ENCODE measurements at places on chromosomes 5 and 9.

- no peak for DNase-seq
Measured at GRCh38 chr5:143401227-143402016, 2.1 kb downstream of the NR3C1 start.

GRCh38 chr9:71036501-71036900 lies 84.9 kb downstream of the TRPM3 start:
- DNase-seq = no peak

- no peak for DNase-seq
Measured at GRCh38 chr5:126460977-126461376, 37.8 kb downstream of the GRAMD2B start.

GRCh38 chr5:138889994-138890393 lies 14.9 kb upstream of the LRRTM2 start:
- no peak for DNase-seq

GRCh38 chr9:88197016-88197415 lies 58.7 kb upstream of the SPATA31C2 start:
- DNase-seq = peak; percentile 23

- DNase-seq = peak; percentile 86
Measured at GRCh38 chr9:20437476-20437875, 184.8 kb downstream of the MLLT3 start.

DNA sequence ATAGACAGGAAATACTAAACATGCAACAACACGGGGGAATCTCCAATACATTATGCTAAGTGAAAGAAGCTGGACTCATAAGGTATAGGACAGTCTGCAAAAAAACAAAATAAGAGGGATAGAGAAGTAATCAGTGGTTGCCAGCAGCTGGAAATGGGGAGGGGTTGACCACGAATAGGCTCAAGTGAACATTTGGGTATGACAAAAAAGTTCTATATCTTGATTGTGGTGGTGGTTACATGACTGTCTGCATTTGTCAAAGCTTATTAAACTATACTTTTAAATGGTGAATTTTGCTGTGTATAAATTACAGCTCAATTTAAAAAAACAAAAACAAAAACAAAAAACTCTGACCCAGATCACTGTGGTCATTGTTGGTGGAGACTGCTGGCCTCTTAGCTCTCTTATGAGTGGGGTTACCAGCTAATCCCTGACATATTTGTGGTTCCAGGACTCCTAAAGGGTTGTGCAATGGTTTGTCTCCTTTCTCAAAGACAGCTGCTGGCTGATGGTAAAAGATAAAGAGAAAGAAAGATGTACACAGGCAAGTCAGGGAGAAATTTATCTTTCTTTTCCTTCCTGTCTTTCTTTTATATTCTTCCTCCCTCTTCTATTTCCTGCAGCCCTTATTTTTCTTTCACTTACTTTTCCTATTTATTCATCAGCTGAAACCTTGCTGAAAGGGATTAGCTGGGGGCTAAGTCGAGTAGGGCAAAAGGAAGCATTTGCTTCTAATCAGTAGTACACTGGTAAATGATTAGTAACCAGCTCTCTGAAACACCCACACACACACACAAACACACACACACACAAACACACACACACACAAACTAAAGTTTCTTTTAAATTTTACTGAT lies 42.6 kb upstream of the APC start:
- DNase-seq = peak; percentile 84

DNA sequence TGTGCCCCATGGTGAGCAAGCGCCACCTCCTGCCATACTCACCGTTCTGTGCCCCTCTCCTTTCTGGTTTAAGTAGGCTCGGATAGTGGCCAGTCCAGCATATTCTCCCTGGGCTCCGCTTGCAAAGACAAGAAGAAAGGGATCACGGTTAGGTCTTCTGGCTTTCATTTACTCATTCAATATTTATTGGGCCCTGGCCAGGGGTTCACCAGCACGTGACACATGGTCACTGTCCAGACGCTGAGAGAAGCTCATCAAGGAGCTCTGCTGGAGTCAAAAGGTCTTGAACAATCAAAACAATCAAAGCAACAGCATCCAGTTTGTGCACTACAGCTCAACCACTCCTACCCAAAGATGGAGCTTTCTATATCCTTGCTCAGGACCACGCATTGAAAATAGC lies 80.2 kb downstream of the GLDC start:
- no peak for DNase-seq

DNA sequence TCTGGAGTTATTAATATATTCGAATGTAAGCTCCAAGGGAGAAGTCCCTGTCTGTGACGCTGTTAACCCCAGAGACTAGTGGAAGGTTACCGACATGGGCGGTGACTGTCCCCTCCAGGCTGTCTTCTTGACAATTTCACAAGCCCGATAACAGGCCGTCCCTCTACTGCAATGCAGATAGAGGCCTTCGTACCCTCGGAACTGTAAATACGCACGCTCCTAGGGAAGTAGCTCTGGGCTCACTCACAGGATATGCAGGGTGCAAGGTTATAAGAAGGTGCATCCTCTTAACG lies 680 bp upstream of the RFK start:
- peak; percentile 39 for DNase-seq

DNA sequence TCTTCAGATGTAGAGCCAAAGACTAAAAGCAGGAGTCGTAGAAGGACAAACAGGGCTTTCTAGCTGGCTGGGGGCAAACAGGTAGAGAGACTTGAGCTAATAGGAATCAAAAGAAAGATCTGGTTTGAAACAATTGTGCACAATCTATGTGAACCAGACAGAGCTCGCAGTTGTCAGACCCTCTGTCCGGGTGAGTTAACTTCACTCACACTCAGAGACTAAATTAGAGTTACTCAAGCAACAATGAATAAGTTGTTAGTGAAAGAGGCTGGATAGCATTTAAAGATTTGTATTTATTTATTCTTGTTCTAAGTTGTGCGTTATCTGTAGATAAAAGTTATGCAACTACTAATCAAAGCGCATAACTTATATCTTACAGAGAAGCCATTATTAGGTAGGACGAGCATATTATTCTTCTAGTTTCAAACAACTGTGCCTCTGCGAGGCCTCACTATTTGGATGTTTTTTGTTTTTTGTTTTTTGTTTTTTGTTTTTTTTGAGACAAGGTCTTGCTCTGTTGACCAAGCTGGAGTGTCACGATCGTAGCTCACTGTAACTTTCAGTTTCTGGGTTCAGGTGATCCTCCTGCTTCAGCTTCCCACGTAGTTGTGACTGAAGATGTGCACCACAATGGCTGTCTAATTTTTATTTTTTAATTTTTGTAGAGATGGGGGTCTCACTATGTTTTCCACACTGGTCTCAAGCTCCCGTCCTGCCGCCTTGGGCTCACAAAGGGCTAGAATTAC lies 13.2 kb upstream of the LNPEP start:
- no peak for DNase-seq

GRCh38 chr9:133305731-133306130 lies 30.3 kb downstream of the SURF6 start:
- no peak for DNase-seq

GRCh38 chr9:73294336-73294735 lies 142.7 kb downstream of the ANXA1 start:
- DNase-seq = no peak

- DNase-seq = no peak
Measured at GRCh38 chr9:131496844-131497405, 5.8 kb upstream of the POMT1 start.

GRCh38 chr5:112533362-112533761 lies 114.3 kb upstream of the EPB41L4A start:
- no peak for DNase-seq

DNA sequence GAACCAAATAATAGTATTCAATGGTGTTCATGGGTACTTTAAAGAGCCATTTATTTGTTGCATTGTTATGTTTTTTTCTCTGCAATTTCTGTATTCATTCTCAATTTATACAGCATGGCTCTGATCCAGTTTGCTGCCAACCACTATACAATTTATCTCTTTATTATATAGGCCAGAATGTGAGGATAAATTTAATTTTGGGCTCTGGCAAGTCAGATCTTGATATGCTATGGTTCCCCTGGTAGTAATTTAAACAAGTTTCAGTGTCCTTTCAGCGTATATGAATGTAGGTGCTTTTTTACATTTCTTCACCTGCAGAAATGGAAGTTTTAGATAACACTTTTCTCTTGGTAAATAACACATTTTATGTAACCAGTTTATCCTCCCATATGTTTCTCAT lies 1118.0 kb upstream of the SEMA6A start:
- DNase-seq = no peak

GRCh38 chr5:136458481-136458880 lies 93.1 kb upstream of the TRPC7 start:
- no peak for DNase-seq

- no peak for DNase-seq
Measured at GRCh38 chr5:68749631-68750030, 344.2 kb upstream of the SLC30A5 start.

DNA sequence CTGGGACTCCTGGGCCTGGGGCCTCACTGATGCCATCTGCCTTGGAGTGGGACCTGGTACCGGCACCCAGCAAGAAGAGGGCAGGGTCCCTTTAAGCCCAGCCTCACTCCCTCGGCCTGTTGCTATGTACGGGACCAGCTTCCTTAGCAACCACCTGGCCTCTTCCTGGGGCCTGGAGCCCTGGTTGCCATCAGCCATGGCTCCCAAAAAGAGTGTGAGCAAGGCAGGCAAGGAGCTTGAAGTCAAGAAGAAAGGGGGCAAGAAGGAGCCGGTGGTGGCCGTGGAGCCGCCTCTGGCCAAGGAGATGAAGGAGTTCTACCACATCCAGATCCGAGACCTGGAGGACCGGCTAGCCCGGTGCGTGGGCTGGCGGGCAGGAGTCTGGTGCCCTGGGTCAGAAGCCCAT lies at the start of gene CFAP157:
CFAP157 (plus strand) TSS at position 153 of the 406 bp plus-strand sequence; CDS start at position 197, 44 bp downstream.
- DNase-seq = no peak

- DNase-seq = peak; percentile 81
Measured at GRCh38 chr5:142325725-142326479, 1.1 kb upstream of the SPRY4 start.

DNA sequence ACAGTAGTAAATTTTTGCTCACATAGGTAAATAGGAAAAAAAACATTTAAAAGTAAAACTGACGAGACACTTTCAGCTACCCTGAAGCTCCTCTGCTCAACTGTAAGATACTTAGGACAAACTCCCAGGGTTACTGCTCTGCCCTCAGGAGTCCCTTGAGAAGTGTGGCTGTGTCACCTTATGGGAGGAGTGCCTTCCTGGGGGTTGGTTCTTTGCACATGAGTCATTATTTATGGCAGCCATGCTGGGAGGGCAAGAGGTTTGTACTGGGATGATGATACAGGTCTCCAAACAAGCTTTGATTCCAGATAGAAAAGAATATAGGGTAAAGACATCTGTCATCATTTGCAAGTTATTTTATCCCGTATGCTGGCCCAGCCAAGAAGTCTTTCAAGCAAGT lies 45.9 kb downstream of the TTC1 start:
- DNase-seq = peak; percentile 43

GRCh38 chr9:129108805-129109536 lies 1.6 kb downstream of the CRAT start:
- no peak for DNase-seq

DNA sequence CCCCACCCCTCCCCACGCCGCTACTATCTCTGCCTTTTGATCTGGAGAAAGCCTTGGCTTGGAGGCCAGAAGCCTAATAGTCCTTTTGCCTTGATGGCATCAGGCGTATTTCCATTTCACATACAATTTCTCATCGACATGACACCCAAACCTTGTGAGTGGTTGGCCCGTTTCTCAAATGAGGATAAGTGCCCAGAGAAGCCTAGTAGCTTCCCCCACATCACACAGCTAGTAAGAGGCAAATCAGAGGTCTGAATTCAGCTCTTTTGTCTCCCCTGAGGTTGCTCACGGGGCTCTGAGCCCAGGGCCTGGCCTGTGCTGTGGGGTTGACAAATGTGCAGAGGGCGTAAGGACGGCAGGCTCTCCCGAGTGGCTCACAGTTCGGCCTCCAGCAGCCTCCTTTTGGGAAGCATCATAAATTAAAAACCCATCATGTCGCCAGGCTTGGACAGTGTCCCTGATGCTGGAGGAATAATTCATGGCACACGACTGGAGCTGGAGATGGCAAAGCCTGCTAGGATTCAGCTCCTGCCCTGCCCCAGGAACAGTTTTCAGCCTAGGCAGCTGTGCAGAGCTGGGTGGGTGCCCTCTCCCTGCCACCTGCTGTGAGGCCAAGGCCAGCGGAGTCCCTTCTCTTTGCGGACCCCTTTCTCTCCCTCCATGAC lies 263.8 kb downstream of the NSG2 start:
- no peak for DNase-seq

GRCh38 chr5:945691-946551 lies 53.2 kb downstream of the TRIP13 start:
- DNase-seq = no peak

GRCh38 chr5:67156976-67157583 lies 39.5 kb downstream of the CD180 start:
- peak; percentile 6 for DNase-seq

- DNase-seq = no peak
Measured at GRCh38 chr5:30502277-30502676, 691.2 kb upstream of the CDH6 start.

DNA sequence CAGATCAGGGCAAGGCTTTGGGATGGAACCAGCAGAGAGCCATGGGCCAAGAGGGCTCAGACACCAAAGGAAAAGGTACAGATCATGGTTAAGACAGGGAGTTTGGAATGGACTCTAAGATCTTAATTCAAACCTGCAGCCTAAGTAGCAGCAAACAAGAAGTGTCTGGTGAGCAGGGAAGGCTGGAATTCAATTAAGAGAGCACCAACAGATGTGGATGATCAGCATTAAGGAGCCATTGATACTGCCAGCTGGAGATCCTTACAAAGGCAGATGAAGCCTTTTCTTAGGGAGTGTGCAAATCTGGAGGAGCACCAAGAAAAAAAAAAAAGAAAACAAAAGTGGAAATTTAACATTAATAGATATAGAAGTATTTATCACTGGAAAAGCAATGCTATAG lies 516.8 kb downstream of the RASEF start:
- DNase-seq = no peak

- no peak for DNase-seq
Measured at GRCh38 chr5:151734064-151734408, 24.4 kb downstream of the ATOX1 start.

DNA sequence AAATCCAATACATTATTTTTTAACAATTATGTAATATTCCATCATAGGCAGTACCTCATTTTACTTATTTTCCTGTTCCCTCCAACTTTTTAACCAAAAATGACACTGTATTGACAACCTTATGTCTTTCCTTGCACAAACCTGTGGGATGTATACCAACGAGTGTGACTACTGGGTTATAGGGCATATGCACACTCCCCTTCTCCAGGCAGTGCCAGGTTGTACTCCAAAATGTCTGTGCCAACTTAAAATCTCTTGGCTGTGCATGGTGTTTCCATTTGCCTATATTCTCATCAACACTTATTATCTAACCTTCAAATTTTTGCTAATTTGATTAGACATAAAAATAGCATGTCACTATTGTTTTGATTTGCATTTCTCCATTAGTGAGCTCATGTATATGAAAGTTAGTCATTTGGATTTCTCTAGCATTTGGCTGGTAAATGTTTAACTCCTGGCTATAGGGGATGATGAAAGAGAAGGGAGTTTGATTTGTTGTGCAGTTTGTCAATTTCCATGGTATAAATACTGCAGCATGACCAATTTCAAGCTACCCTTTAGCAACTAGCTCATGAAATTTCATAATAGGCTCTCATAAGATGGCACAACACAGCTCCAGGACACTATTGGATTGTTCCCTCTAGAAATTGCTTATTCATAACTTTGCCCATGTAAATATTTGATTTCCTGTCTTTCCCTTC lies 129.9 kb downstream of the BAAT start:
- no peak for DNase-seq

All from HFFc6 (cell line).